Type B pancreatic cell (in vitro differentiated cells): ENCODE measurements at places on chromosomes 4 and X.
A peak's percentile ranks its signal among the peaks of the same experiment; 100 is the strongest.

- no peak for DNase-seq
These were observed 82.1 kb downstream of the PPP3CA start for GRCh38 chr4:101264993-101265815.

DNA sequence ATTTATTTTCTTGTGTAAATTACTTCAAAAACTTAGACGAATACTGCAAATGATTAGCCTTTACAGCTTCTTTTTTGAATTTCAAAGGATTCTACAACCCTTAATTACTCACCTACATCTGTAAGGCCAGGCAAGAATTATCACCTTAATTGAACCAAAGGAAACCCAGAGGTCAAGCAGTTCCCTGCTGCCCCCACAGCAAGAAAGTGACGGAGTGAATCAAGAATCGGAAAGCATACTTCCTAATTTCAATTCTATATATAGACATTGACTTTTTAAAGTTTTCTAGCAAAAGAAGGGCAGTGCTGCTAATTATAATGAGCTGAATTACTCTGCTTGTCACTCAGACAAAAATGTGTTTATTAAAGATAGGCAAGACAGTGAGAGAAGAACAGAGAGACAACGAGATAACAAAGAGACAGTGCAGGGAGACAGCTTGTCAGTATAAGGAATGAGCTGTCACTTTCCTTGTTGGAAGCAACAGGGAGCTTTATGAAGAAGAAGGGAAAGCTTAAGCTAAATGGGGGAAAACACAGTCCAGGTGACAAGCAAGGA is 47.5 kb upstream of the SPANXN4 start:
- no peak for DNase-seq

GRCh38 chrX:29082558-29082957 is 495.3 kb downstream of the IL1RAPL1 start:
- DNase-seq: no peak

DNA sequence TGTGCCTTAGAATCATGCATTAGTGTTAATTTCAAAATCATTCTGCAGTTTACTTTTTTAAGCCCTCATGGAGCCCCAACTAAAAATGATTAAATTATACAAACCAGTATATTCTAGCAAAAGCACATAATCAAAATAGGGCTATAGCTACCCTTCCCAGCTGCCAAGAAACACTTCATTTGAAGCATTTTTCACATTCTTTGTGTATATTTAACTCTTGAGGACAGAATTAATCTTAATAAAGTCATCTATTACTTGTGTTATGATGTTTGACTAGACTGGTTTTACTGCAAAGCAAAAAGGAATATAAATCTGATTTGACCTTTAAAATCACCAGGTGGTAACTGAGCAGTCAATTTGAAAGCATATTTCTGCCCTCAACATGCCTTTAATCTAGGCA is 145.1 kb downstream of the PRDM5 start:
- DNase-seq: no peak

DNA sequence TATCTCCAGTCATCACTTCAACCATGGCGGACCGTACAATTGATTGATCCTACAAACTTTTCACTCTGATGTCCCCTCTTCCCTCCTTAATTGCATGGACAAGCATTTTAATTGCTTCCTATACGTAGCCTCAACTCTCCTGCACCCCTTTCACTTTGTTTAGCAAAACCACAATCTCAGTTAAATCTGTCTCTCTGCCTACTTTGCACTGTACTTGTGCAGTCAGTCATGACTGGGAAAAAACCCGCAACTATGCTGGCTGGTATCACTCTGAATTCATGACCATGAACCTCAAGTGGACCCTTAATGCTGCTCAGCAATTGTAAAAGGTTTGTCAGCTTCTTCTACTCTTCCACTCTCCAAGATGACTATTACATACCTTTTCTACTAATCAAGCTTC is 51.7 kb upstream of the AFF2 start:
- no peak for DNase-seq

- no peak for DNase-seq
These were observed 99.5 kb downstream of the FBXW7 start for GRCh38 chr4:152436384-152436783.

DNA sequence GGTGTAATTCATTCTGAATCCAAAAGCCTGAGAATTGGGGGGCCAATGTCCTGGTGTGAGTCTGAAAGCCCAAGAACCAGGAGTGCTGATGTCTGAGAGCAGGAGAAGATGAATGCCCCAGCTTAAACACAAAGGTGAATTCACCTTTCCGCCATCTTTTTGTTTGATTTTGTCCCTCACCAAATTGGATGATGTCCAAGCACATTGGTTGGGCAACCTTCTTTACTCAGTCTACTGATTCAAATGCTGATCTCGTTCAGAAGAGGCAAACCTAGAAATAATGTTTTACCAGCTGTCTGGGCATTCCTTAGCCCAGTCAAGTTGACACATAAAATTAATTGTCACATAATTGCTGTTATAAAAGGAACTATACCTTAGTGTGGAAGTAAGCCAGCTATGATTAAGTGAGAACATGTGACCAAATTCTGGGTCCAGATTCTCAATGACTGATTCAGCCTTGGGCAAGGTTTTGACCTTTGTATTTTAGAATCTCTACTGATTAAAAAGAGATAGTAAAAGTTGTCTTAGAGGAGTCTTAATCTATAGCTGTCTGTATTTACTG is 34.5 kb upstream of the SLC4A4 start:
- no peak for DNase-seq

GRCh38 chr4:173218411-173219125 is 50.0 kb downstream of the GALNT7 start:
- no peak for DNase-seq

GRCh38 chr4:16457944-16458343 is 231.7 kb upstream of the TAPT1 start:
- no peak for DNase-seq

DNA sequence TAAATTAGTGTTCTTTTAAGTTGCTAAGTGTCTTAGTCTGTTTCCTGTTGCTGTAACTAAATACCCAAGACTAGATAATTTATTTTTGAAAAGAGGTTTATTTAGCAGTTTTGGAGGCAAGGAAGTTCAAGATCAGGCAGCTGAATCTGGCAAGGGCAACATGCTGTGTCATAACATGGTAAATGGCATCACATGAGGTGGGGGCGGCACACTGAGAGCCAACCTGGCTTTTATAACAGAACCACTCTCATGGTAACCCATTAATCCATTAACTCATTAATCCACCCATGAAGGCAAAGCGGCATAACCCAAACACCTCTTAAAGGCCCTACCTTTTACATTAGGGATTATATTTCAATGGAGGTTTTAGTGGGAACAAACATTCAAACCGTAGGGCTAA is 182.2 kb upstream of the GATB start:
- no peak for DNase-seq

- DNase-seq: no peak
These were observed 197.2 kb downstream of the GRXCR1 start for GRCh38 chr4:43089730-43090129.

GRCh38 chr4:41572516-41572915 is 34.6 kb downstream of the LIMCH1 start:
- DNase-seq: no peak

DNA sequence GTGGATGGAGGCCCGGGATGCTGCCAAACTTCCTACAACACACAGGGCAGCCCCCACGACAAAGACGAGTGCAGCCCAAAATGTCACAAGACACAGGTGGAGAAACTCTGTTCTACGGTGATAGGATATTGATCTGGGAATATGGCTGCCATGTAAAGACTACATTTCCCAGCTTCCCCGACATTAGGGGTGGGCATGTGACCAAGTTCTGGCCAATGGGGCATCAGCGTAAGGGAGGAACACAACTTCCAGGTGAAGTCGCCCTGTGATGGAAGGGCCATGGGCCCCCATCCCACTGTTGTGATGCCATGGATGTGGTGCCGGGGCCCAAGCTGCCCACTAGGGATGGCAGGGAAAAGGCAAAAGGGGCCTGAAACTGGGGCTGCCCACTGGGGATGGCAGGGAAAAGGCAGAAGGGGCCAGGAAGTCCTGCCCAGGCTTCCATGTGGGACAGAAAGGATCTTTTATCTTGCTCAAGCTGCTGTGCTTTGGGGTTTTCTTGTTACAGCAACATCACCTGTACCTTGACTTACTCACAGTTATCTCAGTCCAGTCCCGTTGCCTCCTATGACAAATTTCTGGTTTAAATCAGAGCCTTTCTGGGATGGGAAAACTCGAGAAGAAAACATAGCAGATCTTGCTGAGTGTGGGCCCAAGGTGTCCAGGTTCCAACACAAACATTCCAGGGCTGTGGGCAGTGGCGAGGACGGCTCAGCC is 9.7 kb upstream of the ADRA2C start:
- no peak for DNase-seq

DNA sequence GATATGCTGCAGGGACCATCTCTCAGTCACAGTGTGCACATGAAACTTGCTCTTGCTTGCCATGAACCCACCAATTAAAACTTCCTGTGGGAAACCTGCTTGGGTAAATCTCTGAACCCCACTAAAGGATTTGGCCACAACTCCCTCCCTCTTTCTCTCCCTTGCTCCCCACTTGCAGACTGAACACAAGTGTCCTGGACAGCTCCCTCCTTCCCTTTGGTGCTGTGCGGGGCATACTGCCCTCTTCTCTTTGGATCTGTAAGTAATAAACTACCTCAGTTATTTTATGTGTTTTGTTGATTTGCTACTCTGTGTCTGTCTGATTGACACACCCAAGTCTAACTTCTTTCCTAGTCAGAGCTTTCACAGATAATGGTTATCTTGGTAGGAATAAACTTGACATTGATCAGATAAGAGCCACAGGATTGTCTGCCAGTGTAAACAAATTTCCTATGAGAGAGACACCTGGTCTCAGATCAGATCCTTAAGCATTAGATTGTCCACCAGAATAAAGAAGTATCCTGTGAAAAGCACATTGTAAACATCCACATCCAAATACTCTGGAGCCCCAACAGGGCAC is 41.8 kb downstream of the SULT1E1 start:
- no peak for DNase-seq

GRCh38 chrX:46850771-46851170 is 13.9 kb downstream of the RP2 start:
- no peak for DNase-seq

DNA sequence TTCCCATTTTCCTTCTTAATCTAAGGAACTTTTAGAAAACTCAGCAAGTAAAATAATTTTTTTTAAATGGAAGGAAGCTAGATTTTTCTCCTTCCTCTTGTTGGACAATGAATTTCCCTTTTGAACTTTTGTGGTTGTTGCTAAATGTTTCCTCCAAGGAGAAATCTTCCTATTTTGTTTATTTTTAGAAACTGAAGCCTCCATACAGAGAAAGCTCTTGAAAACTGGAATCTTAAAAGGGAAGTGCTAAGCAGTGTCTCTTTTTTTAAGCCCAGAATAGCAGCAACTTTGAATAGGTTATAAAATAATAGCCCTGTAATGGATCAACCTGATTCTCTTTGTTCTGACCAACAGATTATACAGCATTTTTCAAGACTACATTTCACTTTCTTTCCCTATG is 15.1 kb upstream of the DCLK2 start:
- no peak for DNase-seq

DNA sequence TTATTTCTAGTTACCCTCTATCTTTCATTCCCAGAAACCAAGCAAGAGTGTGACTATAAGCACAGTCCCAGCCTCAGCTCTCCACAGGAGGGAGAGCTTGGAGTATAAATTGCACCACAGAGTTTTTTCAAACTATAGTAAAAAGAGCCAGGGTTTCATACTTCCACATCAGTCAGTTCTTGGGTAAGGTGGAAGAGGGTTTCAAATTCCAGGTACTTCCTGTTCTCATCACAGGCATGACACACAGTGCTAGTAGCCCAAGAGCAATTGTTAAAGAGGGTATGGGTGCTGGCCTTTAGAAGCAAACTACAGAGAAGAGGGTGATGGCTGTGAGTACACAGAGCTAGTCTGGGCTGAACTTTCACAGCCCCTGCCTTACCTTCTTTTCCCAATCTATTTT is 5.7 kb upstream of the IL1RAPL1 start:
- no peak for DNase-seq

DNA sequence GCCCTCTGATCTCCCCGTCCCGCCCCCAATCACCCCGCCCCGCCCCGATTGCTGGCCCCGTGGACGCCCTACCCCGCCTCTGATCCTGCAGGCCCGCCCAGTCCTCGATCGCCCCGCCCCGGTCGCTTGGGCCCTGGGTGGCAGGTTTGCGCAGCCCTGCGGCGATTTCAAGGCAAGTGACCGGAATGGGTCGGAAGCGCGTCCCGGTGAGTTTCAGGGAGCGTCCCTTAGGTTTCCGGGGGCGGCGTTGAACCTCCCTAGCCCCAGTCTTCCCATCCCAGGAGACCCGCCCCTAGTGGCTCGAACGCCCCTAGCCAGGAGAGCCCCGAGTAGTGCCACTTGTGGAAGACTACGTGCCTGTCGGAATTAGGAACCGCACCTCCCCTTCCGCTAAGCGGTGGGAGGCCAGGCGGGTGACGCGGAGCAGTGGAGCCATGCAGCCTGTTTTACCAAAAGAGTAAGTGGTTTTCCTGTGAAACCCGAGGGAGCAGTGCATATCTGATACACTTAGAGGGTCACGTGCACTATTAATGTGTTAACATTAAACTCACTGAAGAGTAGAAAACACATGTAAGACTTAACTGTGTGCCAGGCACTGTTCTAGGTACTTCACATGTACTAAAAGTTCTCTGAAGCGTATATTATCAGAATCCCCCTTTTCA is 354 bp upstream of the TEC start:
- peak; percentile 83 for DNase-seq

DNA sequence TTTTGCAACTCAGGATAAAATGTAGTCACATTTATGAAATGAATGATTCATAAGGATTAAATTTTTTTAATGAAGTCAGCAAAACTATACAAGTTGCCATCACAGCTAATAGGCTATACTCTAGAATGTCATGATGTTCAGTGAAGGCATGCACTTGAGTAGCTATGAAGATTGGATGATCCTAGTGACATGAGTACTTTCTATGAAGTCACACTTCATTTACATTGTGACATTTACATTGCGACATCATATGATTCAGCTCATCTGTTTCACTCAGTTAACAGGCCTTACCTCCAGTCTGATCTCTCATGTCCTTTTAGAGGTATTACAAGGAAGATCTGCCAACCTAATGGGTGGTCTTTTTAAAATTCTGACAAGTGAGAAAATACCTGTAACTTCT is 82.7 kb upstream of the FGF13 start:
- DNase-seq: no peak

- DNase-seq: no peak
These were observed 109.8 kb downstream of the AMMECR1 start for GRCh38 chrX:110208092-110208491.

- no peak for DNase-seq
These were observed 590.0 kb upstream of the DIAPH2 start for GRCh38 chrX:96094616-96095015.

DNA sequence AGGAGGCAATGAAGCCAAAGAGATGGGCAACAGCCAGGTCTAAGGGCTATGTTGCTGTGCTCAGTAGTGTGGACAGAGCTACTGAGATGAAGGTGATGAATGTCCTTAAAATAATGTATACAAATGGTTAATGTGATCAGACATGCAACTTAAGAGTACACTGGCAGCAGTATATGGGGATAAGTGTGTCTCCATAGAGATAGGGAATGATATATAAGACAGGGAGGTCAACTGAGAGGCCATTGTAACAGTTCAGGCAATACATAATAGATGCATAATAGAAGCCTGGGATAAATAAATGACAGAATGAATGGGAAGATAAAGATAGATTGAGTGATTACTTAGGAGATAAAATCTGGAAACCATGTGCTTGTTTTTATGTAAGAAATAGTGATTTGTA is 250.0 kb downstream of the CFAP299 start:
- DNase-seq: no peak
